MM.1S (cell line): ENCODE measurements at places on chromosomes 5 and 9.
A peak's percentile ranks its signal among the peaks of the same experiment; 100 is the strongest.

GRCh38 chr9:136670576-136671253 is 8.0 kb downstream of the EGFL7 start:
- DNase-seq, result no peak

DNA sequence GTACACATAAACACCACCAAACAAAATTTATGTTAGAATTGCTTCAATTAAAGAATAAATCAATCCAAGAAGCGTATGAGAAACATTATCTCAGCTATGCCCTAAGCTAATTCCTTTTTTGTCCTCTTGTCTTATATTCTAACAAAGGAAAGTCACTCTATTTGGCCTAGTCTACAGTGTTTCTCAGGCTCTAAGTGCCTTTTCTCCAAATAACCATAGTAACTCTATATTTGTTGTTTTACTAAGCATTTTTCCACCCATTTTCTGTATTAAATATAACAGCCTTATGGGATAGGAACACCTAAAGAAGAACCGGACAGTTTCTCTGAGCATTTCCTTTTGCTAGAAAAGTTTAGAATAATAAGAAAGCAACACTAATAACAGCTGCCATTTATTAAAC is 120.1 kb upstream of the MTAP start:
- no peak for DNase-seq

DNA sequence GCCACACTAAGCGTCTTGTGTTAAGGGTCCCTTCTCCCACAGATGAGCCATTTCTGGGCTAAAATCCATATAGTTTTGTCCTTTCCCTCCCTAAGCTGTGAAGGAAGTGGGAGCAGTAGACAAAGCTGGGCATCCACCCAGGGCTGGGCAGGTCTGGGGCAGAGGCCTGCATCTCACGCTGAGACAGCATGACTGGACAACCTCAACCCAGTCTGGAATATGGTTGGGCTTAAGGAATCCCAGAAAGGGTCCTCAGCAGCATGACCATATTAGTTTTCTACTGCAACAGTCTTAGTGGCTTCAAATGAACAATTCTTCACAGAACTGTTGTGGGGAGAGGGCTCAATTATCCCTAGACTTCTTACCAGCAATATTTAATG is 173.8 kb downstream of the AUH start:
- no peak for DNase-seq

GRCh38 chr5:160361624-160362228 is 8.7 kb downstream of the C1QTNF2 start:
- DNase-seq, result no peak

- no peak for DNase-seq
Observed at GRCh38 chr9:95585824-95586223, 69.1 kb upstream of the PTCH1 start.

DNA sequence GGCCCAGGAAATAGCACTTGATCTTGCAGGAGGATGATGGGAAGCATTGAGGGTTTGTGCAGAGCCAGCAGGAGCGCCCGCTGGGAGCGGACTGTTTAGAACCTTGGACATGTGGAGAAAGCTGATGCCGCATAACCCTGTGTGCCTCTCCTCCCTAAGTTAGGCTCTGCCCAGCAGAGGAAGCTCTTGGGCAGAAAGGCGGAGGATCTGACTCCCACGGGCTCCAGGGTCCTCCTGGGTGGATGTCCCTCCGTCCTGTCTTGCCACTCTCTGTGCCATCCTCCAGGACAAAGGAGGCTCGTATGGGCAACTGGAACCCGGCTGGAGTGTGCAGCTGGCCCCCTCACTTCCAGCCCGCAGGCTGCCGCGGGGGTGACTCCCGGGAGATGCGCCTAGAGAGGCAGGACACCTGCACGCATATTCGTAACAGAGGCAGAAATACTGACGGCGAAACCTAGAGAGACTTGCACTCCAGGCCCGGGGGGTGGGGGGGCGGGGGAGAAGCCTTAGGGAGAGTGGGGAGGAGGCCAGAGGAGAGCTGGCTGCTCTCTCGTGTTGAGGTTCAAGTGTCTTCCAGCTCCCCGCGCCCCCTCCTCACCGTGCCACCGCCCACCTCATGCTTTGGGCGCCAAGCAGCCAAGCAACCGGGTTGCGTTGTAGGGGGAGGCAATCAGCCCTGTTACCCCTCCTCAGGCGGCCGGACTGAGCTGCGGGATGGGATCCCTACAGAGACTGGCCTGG is 5.4 kb upstream of the FOXE1 start:
- no peak for DNase-seq

DNA sequence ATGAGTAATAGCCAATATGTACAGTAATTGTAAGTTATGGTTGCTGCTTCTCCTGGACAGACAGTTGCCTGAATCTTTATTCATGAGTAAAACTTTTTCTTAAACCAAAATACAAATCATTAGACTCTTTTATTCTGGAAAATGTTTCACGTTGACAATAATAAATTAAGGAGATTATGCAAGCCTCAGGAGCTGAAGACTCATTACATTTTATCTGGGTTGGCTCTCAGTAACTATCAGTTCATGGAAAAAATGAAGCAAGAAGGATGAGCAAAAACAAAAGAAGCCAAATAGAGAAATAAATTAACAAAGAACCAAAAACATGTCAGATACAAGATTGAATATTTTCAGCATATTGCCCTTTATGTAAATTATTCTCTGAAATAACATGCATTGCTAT is 88.9 kb upstream of the PRR16 start:
- DNase-seq, result no peak

- no peak for DNase-seq
Observed at GRCh38 chr5:68331192-68332079, 115.9 kb downstream of the PIK3R1 start.

DNA sequence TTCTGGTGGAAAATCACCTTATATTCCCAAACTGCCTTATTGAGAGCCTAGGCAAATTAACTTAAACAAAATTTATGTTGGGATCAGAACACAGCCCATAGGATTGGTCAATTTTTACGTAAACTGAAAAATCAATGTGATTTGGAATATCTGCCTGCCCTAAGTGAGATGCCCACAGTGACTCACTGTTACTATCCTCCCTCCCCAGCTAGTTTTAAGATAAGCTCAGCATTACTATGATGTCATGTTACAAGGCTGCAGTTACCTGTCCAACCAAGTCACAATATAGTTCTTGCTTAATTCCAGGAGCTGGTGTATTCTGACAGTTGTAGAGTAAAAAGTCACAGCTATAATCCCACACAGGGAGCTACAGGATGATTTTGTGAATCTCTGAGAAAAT is 23.1 kb downstream of the SKP1 start:
- DNase-seq, result no peak

DNA sequence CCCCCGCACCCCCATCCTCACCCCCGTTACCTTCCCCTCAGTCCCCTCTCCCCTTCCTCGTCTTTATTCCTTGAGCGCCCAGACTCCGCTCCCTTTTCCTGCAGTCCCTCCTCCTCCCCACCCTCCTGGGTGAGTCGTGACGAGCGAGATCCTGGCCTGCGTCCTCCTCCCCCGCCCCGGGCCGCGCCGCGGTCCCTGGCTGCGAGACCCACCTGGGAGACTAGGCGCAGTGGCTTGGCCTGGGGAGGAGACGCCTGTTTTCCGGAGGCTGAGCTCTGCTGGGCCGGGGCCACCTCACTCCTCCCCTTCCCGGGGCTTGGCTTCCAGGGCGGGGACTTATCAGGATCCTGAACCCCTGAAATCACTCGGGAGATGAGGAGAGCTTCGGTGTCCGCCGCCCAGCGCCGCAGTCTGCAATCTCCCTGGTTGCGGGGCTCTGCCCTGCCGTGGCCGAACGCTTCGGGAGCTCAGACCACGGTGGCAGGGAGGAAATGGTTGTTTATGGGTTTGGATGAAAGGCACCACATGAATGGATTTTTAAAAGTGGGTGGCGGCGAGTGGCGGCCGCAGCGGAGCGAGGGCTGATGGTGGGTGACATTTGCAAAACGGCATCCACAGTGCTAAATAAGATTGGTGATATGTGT is 984 bp downstream of the STXBP1 start:
- DNase-seq, result no peak

DNA sequence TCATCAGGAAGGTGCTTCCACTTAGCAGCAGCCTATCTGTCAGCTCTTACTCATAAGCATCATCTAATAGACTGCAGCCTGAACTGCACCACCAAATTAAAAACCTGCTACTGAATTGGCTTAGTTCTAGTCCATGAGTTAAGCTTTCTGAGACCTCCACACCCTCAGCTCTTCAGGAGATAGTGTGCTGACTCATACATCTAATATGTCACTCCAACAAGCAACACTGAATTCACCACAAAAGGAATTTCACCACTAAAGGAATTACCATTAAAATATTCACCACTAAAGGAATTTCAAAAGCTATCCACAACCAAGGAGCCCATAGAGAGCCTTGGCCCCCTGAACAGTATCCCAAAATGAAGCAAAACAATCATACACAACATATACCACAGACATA is 418.5 kb upstream of the RORB start:
- DNase-seq, result no peak

- no peak for DNase-seq
Observed at GRCh38 chr9:115668521-115668920, 485.1 kb upstream of the PAPPA start.

- no peak for DNase-seq
Observed at GRCh38 chr5:71699751-71700150, 19.3 kb upstream of the CARTPT start.

- DNase-seq, result no peak
Observed at GRCh38 chr9:12629067-12629466, 64.1 kb upstream of the TYRP1 start.

- DNase-seq, result no peak
Observed at GRCh38 chr9:38771593-38771992, 51.7 kb upstream of the FAM240B start.

- no peak for DNase-seq
Observed at GRCh38 chr9:131843989-131844744, 104.3 kb upstream of the RAPGEF1 start.

DNA sequence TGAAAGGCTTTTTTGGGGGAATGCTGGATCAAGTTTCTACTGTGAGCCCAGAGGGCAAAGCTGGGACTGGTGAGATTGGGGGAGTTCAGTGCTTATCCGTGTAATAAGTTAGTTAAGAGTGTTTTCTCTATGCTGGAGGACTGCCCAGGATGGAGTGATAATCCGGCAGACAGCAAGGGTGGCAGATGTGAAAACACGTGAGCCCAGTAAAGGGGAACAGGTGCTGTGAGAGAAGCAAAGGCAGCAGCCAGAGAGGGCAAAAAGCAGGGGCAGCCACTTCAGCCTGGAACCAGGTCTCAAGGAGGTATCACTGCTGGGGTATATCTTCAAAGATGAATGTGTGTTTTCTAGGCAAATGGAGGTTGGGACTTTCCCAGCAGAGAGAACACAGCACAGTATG is 53.9 kb downstream of the GALNT10 start:
- DNase-seq, result no peak

DNA sequence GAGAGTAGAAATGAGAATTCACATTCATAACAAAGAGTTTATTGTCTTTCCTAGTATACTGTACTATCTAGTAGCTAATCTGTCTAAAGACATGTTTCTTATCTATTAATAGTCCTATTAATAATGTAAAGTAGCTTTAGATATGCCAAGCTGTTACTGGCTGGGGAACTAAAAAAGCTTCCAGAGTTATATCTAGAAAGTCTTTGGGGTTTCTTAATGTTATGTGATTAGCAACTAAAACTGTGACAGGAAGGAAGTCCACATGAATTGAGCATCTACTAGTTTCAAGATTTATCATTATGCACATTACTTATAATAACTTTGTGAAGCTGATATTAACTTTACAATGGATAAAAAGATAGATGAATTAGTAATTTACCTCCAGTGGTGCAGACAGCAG is 122.7 kb upstream of the CDKN2B start:
- DNase-seq, result no peak

- DNase-seq, result no peak
Observed at GRCh38 chr5:72608297-72608696, 101.1 kb upstream of the ZNF366 start.

DNA sequence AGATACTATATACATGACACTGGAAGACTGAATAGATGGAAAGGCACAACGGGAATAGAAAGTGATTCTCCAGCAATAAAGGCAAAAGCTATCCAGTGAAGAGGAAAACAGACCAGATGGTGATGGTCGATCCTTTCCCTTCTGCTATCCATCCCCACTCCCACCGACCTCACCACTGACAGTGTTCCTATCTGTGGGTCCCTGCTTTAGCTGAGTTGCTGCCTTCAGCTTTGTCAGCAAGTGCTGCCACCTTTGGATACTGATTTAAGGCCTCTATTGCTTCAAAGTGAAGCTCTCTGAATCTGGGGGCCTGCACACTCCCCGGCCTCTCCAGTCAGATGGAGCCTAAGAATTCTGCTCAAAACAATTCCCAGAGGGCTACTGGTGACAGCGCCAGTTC is 32.3 kb downstream of the EPB41L4A start:
- no peak for DNase-seq

DNA sequence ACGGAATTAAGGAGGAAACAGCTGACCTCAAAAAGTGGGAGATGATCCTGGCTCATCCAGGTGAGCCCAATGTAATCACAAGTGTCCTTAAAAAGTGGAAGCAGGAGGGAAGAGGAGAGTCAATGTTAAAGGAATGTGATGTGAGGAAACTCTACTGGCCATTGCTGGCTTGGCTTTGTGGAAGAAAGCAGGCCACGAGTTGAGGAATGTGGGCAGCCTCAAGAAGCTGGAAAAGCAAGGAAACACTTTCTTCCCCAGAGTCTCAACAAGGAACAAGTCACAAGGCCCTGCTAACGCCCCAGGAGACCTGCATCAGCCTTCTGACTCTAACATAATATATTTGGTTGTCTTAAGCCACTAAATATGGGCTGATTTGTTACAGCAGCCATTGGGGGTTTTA is 252.8 kb downstream of the PSAT1 start:
- DNase-seq, result no peak

- peak; percentile 35 for DNase-seq
Observed at GRCh38 chr5:113245427-113246225, 189.2 kb downstream of the TSSK1B start.

DNA sequence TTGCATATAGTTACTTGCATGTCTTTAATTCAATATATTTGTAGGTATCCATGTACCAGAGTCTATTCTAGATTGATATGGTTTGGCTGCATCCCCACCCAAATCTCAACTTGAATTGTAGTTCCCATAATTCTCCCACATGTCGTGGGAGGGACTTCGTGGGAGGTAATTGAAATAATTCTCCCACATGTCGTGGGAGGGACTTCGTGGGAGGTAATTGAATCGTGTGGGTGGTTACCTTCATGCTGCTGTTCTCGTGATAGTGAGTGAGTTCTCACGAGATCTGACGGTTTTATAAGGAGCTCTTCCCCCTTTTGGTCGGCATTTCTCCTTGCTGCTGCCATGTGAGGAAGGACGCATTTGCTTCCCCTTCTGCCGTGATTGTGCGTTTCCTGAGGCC is 16.5 kb downstream of the FBXL7 start:
- DNase-seq, result no peak

DNA sequence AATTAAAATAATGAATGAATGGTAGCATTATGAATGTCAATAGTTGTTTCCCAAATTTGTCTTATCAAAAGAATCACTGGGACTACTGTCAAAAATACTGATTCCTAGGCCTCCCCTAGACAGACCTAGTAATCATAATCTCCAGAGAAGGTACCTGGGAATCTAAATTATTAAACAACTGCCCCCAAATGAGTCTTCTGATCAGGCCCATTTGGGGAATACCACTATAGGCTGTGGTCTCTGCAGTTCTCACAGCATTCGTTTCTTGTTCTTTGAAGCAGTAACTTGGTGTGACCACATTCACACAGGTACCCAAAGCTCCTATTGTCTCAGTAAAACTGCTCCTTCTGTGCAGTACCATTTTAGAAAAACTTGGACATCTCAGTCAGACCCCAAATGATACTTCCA is 230.9 kb downstream of the PIK3R1 start:
- DNase-seq, result no peak

GRCh38 chr5:61120534-61120933 is 41.7 kb downstream of the SMIM15 start:
- DNase-seq, result no peak

GRCh38 chr9:4796988-4797853 is 4.5 kb downstream of the RCL1 start:
- DNase-seq, result peak; percentile 42

- DNase-seq, result no peak
Observed at GRCh38 chr5:8347984-8348383, 479.0 kb downstream of the MTRR start.
